T-cell (primary cell): ENCODE measurements at places on chromosomes 3 and 15. TPM values are rescaled to one million over a fixed set of nuclear protein-coding genes. Genes with fewer than 3 reads are reported as not detected.

DNA sequence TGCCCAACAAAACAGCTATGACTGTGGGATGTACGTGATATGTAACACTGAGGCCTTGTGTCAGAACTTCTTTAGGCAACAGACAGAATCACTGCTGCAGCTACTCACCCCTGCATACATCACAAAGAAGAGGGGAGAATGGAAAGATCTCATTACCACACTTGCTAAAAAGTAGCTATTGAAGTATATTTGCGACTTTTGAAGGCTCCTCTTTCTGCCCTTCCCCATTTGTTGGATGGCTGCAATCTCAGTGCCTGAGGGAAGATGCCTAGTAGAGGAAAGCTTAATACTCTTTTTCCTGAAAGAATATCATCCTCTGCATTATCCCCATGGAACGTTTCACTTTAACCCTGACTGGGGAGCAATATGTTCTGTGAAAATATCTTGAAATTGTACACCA lies 21.9 kb downstream of the SENP8 start:
- no peak for DNase-seq

- no peak for DNase-seq
Measured at GRCh38 chr15:67150023-67150860, 84.8 kb downstream of the SMAD3 start.

DNA sequence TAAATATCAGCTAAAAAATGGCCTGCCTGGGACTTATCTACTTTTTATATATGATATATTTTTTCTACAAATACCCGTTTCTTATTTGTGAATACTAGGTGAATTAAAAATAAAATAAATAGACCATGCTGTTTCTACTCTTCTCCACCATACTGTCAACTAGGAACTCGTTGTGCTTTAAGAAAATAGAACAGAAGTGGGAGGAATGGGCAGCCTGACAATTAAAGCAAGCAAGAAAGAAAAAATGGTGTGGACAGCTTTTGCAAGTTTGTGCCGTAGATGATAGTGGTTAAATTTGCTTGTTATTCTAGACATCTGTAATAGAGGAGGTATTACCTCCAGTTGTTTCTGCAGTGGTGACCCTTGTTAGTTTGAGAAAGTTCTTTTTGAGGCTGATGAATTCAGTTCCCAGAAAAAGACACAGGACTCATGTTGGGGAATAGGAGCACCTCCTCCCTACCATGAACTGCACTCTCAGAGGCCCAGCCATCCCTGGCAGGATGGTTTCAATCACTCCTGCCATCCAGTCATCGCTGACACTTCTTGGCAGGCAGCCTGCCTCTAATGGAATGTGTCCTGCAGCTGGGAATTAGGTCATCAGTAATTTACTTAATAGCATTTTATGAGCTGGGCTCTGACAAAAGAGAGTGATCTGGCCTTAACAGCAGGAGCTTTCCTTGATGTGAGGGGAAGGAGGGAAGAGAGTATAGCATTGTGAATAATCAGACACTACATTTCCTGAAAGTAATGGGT lies 105.0 kb upstream of the GAP43 start:
- no peak for DNase-seq

- DNase-seq, result no peak
Measured at GRCh38 chr3:24981924-24982323, 446.1 kb upstream of the RARB start.

DNA sequence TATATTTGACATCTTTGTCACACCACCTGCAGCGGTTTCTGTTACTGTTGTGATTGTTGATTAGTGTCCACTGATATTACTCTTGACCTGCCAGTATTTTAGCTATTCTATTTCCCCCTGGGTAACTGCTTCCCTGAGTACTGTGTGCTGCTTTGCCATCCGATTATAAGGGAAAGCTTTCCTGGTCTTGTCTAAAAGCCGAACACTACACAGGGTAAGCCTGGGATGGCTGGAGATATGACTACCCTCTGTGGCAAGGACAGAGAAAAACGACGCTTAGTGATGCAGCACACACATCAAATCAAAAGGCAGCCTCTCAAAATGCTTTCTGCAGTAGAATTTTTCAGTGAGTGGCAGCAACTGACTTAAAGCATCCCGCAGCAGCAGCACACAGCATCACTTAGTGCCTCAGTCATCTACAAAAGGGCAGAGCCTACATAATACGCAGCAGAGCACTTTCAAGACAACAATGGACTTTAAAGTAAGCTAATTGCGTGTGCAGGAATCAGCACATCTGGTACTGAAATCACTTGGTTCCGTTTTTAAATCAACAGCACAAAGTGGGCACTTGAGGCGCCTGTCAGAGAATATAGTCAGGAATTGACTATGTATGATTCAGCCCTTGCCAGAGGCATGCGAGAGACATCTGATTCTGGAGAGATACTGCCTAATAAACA lies 656.3 kb upstream of the TGFBR2 start:
- no peak for DNase-seq

DNA sequence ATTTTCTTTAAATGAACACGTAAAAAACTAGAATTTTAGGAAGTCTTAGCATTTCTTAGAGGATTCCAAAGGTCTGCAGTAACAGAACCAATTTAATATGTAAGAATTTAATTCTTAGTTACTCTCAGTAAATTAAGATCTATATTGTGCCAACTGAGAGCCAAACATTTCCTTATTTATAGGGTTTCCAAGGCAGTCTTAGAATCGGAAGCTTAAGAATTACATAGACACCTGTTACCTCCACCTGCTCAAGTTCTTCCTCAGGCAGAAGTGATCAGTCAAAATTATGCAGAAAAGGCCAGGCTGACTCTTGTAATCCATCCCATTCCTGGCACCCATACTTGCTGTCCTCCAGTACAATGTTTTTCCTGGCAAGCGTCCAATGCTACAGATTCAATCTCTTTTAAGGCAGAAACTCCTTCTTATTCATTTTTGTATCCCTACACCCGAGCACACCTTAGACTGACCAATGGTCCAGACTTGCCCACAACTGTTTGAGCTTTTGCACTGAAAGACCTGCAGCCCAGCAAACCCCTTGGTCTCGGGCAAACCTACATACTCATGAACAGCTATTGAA lies 64.3 kb downstream of the NCEH1 start:
- no peak for DNase-seq

- peak; percentile 75 for DNase-seq
Measured at GRCh38 chr15:74616366-74616939, 817 bp downstream of the CLK3 start.

DNA sequence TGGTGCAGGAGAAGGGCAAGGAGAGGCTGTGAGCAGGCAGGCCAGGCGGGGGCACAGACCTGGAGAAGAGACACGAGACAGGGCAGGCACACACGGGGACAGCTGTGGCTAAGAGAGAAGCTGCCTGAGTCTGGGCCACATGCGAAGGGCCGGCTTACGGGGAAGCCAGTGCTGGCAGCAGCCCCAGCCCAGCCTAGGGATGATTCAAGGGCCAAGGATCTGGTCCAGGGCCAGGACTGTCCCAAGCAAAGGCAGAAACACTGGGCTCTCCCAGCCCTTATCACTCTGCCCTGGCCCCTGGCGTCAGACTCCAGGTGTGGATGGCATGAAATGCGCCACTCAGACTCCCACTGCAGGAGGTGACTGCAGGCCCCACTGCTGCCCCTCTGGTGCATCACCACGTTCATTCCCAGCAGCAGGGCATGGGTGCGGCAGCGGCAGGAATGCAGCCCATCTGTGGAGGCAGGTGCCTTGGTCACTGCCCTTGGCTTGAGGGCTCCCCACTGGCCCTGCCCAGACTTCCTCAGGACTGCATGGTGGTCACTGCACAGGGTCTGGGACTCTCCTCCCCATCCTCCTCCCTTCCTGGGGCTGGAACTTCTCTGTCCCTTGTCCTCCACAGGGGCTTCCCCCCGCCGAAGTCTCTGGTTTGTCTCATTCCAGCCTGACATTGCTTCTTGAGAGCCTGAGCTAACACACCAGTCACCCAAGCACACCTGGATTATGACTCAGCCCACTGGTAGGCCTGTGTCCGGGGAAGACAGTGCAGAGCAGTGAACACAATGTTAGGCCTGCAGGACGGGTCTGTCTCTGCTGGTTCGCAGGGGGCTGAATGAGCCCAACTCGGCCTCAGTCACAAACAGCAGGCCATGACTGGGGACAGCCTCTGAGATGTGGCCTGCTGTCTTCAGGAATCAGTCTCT lies 69.3 kb downstream of the TBC1D2B start:
- DNase-seq, result no peak

DNA sequence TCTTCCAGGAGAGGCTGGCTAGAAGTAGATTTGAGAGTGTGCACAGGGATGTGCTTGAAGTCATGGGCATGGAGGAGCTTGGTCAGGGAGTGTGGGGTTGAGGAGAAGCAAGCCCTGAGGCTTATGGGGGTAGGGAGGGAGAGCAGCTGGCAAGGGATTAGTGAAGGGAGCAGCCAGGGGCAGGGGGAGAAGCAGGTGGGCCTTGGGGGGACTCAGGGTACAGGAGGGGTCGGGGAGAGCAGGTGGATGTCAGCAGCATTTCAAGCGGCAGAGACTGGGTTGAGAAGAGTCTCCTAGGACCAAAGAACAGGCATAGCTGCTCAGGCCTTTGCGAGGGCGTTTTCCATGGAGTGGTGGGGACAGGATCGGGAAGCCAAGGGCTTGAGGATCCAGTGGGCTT lies 3.4 kb upstream of the LMAN1L start:
- DNase-seq, result no peak

DNA sequence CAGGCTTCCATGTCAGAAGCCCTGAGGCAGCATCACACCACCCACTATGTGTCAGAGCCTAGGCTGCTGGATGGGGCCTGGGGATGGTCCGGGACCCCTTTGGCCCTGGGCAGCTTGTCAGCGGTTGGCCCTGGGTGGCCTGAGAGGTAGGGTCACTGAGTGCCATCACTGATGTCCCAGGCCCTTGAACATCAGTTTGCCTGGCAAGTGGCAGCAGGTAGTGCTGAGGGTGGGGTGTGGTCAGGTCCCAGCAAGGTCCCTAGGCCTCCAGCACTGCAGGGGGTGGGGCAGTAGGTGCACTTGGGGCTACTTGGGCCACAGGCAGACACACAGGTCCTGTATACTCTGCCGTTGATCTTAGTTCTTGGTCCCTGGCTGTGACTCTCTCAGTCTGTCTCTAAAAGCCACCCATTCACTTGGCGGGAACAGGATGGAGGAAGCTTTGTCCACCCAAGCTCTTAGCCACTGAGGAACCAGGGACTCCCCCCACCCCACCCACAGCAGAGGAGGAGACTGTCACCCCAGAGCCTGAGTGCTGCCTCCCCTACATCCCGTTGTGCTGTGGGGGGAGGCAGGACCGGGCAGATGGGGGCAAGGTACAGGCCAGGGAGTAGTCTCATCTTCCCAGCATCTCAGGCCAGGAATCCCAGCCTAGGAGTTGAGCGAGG lies 5.8 kb downstream of the GNAI2 start:
- no peak for DNase-seq

GRCh38 chr3:10074666-10075065 lies 33.4 kb downstream of the FANCD2OS start:
- no peak for DNase-seq

GRCh38 chr15:38074029-38074428 lies 139.6 kb downstream of the TMCO5A start:
- DNase-seq, result no peak

GRCh38 chr3:47342812-47343211 lies 38.0 kb upstream of the PTPN23 start:
- no peak for DNase-seq

The DYNLT2B gene
- 7.8 TPM for total RNA-seq

The RASGRP1 gene
- 131 TPM for total RNA-seq

The MINAR1 gene
- 0.32 TPM for total RNA-seq

The C3orf70 gene
- total RNA-seq, result not detected

The SKOR1 gene
- total RNA-seq, result 2.7 TPM

The RBP2 gene
- total RNA-seq, result not detected

The CDHR4 gene
- total RNA-seq, result 0.36 TPM

The CYP8B1 gene
- total RNA-seq, result not detected

The OR5K3 gene
- total RNA-seq, result not detected
